ENCODE measurements at places on chromosomes 4 and X.

DNA sequence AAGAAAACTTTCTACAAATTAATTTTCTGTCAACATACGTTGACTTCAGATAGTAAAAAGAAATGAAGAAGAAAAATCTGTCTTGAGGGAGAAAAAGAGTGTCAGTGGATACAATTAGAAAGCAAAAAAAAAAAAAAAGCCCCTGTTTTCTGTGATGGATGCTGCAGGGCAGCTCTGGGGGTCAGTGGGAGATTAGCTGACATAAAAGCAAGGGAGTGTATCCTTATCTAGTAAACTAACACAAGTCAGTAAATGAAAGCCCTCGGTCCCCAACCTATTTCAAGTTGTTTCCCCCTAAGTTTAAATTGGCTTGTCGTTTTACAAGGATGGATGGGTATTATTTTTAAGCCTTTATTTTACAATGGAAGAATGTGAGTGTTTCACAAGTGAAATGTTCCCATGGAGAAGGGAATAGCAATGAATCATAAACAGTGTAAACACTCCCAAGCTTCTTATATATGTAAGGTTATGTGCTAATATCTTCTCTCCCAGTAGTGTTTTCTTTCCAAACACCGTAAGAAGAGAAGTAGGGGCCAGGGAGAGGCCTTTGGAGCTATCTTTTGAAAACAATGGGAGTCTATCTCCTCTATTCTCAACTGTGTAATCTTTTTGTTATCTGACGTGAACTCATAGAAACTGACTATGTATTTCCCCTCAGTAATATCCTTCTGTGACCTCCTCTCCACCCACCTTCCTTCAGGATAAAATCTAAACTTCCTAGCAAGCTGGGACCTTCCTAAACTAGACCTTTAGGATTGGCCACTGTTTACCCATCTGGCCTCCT is 347.7 kb downstream of the FBXO8 start:
- DNase-seq: no peak

DNA sequence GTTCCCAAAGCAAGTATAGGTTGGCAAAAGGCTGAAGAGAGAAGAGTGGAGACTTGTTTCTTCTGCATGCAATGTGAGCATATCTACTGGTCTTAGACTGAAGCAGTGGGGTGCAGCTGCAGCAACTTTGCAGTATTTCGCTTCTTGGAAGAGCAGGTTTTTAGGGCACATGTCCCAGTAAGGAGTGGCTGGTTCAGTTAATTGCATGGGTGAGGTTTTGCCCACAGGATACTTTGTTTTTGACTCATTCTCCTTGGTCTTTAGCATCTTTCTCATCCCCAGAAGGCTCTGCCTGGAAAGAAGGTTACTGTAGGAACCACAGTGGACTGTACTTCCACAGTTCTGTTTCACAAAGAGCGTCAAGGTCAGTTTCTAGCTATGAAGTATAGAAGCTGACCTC is 68.0 kb upstream of the NR3C2 start:
- DNase-seq: no peak

DNA sequence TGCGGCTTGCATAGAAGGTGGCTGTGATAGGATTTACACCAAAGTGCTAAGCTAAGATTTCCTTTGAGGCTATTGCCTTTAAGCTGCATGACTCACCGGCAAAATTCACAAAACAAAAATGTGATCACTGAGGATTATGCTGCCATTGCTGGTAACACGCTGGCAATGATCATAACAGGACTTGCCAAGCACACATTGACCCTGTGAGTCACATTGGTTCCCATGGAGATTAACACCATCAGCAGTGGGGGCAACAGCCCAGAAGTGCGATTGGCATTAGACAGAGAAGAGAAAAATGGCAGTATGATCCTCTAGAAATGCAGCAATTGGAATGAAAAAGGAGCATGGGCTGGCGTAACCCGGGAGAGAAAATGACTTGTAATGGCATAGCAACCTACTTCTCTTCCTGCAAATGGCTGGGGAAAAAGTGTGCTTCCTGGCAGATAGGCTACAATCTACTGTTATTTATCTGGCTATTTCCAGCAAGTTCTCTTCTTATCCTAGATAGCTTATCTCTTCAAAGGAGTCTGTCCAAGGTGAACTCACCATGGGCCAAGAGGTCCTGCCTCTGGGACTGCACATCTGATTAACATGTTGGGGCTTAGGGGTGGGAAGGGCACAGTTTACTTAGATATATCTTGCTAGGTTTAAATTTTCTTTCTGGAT is 314.2 kb upstream of the IGFBP7 start:
- DNase-seq: no peak

DNA sequence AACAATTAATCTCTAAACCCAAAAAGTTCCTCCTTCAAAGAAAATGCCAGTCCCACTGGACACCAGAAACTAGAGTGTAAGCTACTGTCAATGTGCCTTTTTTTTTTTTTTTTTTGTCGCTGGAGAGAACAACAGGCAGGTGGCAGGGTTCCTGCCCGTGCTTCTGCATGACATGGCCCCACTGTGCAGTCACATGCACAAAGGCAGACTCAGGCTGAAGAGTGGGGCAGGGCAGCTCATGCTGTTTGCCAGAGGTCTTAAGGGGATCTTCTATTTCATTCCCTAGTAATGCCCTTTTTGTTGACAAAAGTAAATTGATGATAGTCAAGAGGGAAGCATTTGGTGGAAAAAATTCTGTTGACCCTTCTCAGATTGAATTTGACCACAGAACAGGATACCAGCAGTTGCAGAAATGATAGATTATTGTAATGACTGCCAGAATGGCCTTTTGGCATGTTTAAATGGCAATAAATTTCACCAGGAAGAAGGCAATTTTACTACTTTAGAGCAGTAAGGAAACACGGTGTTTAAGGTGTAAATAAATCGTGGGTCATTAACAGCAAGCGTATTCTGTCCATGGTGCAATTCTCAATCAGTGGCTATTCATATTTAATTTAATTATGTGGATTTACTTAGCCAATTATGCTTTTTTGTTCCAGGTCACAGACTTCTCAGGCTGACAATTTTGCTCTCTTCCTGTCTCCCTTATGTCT is 80.9 kb downstream of the NKX6-1 start:
- DNase-seq: no peak

DNA sequence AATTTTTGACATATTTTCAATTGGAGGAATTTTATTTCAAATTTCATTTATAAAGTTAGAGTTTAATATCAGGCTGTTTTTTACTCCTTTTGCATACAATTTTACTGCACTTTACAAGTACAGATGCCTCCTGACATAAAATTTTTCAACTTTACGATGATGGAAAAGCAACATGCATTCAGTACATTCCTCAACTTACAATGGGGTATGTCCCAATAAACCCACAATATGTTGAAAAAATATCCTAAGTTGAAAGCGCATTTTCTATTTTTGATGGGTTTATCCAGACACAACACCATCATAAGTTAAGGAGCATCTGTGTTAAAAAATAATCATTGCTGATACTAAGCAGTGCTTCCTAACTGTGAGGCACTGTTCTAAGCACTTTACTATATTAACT is 4.3 kb downstream of the KLHL5 start:
- no peak for DNase-seq

DNA sequence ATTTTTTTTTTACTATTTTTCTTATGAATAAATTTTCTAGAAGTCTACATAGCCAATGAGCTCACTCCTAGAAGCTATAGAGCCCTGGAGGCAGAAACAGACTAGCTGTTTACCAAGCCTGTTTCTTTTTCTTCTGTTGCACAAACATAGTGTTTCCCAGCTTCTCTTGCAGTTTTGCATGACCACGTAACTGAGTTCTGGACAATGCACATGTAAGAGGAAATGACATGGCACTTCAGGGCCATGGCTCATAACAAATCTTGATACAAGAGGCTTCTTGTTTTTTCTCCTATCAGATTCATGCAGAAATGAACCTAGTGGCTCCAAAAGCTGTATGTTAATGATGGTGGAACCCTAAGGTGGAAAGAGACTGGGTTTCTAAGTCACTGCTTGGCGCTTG is 127.4 kb downstream of the ZNF330 start:
- DNase-seq: no peak

GRCh38 chr4:24730256-24731001 is 64.9 kb upstream of the SOD3 start:
- no peak for DNase-seq

GRCh38 chr4:992297-993110 is 700 bp downstream of the SLC26A1 start:
- DNase-seq: no peak

GRCh38 chrX:15849555-15849954 is 5.1 kb downstream of the AP1S2 start:
- no peak for DNase-seq

DNA sequence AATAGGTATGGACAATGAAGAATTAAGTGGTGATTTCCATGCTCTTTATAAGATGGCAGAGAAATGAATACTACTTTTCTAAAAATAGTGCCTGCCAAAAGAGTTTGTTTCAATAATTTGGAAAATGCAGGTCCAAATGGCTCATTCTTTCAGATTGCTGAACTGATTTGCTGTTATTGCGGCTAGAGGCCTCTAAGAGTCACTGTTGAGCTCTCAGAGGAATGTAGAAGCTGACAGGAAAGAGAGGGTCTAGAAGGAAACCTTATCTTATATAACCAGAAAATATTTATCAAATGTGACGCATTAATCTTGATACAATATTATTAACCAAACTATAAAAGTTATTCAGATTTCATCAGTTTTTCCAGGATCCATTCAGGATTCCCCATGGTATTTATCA is 65.7 kb upstream of the PAGE1 start:
- DNase-seq: no peak

DNA sequence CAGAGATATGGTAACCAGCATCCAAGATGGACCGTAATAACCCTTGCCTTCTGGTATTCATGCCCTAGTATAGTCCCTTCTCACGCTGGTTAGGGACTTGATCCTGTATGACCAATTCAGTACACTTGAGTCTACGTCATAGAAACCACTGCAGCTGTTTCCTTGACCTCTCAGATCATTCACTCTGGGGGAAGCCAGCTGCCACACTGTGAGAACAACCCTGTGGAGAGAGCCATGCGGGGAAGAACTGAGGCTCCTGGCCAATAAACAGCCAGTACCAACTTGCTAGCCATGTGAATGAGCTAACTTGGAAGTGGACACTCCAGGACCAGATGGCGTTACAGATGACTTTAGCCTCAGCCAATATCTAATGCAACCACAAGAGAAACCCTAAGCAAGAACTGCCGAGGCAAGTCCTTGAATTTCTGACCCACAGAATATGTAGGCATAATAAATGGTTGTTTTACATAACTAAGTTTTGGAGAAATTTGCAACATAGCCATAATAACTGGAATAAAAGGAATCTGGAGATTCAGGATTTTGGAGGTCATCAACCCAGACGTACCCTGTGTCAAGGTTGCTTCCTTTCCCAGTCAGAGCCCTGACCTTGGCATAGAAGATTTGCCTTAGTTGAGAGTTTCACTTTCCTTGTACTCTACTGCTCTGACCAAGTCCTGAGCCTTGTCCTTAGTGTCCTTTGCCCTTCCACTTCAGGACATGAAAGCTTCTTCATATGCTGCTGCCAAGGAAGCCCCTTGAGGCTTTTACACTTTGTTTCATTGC is 87.3 kb upstream of the ZNF81 start:
- no peak for DNase-seq

DNA sequence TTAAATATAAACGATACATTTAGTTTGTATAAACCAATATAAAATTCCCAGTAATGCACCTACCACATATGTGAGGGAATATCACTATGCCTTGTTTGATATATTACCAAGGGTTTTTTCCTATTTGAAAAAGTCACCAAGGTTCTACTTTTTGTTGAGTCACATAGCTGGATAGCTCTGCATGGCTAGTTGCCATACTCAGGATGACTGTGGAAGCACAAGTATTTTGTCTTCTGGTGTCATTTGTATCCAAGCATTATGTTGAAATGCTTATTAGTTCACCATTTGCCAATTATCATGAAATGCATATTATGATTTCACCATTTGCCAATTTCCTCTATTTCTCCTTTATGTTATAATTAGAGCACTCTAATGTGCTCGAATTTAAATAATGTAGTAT is 162.7 kb upstream of the TTC29 start:
- no peak for DNase-seq

DNA sequence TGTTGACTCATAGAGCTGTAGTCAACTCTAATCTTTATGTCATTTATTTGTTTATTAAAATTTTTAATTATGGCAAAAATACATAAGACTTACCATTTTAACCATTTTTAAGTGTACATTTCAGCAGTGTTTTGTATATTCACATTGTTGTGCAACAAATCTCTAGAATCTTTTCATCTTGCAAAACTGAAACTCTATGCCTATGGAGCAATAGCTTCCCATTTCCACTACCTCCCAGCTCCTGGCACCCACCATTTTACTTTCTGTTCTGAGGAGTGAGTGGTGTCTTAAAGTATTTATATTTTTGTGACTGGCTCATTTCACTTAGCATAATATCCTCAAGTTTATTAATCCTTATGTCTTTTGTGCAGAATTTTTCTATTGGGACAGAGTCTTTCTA is 181.0 kb downstream of the GPAT3 start:
- DNase-seq: no peak

DNA sequence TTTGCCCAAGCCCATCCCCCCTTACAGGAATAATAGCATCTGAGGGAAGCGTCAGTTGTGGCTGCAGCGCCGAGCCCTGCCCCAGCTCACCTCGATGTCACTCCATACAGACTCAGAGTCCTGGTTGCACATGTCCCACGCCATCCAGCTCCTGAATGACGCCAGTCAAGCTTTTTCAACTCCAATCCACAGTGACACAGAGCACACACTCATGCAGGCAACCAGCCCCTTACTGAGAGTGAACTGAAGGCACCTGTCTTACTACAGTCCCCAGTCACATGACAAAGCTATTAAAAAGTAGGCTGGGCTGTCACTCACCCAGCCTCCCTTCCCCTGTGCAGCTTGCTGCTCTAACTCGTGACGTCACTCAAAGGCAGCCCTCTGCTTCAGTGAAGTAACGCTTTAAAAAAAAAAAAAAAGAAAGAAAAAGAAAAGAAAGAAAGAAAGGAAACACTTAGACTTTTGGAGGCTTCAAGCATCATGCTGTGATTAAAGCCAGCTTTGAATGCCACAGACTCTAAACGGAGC is at the start of gene PPARGC1A:
TSS of gene PPARGC1A (minus strand) at position 234 of the 528 bp plus-strand sequence. CDS start at position 144, 90 bp downstream.
- DNase-seq: no peak

DNA sequence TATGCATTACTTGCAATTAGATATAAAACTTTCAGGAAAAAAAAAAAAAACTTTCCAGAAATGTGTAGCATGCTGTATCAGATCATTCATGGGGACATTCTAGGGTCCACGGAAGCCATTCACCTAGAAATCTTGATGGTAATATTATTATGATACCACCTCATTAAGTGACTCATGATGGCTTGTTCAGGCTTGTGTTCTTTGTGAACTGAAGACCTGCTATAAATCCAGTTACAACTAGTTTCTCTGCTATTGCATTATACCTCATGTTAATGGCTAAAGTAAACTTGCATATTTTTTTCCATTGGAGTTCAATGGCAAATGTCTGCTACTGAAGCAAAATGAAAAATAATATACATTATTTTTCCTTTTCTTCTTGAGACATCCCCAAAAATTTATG is 35.3 kb upstream of the PTPN13 start:
- DNase-seq: no peak

DNA sequence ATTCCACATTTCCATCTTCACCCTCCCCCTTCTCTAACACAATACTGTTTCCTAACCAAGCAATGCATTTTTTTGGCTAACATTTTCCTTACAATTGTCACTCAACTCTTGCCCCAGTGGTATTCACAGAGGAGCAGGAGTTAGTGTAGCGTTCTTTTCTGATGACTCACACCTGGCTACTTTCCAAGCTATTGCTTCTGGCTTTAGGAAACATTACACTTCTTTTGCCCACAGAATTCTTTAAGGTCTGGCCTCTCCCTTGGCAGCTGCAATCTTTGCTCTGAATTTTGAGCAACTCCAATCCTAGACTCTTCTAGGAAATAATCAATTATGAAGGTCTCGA is 27.5 kb upstream of the PDGFC start:
- DNase-seq: no peak

GRCh38 chrX:10470009-10470408 is 150.4 kb downstream of the MID1 start:
- no peak for DNase-seq

Data from stimulated activated naive CD4-positive, alpha-beta T cell treated with Interleukin-2 at 50 U/mL for 16 hours (primary cell).